A673 (cell line): ENCODE measurements at places on chromosomes 16 and 17.

- no peak for DNase-seq
These were observed 4.3 kb downstream of the RNF43 start for GRCh38 chr17:58412961-58413586.

- DNase-seq = no peak
These were observed 31.8 kb downstream of the PITPNM3 start for GRCh38 chr17:6524520-6524919.

- peak; percentile 88 for DNase-seq
These were observed 55.9 kb upstream of the ADCY7 start for GRCh38 chr16:50210266-50211038.

DNA sequence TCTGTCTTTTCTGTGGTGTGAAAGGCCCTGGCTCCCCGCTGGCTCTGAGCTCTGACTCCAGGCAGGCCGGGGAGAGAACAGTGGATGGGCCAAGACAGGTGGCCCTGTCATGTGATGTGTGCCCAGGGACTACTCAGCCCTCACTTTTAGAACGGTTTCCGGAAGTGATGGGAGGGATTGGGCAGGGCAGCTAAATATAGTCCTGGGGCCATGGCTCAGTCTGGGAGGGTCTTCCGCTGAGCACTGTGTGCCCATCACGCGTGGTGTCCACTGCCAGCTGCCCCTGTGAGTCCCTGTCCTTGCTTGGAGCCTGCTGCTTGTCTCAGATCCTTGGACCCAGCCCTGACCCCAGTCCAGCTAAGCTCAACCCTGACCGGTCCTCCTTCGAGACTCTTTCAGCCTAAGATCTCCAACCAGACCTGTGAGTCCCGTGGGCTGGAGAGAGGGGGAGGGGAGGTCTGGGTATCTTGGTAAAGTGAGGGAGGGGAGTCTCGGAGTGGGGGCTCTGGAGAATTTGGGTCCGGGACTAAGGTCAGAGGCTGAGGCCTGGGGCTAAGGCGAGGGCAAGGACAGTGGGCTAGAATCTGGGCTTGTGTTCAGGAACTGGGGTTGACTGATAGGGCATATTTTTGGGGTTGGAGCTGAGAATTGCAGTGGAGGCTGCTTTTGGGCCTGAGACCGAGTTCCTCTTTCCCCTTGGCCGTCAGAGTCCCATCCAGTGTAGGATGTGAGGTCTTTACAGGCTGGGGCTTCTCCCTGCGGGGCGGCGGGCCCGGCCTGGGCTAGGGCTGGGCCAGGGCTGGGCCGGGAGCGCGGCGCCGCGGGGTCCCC lies at the start of gene TRIM72:
Gene TRIM72 (plus strand): TSS at position 243 of the 831 bp plus-strand sequence. CDS start 620 bp downstream, outside the sequence.
- DNase-seq = no peak

DNA sequence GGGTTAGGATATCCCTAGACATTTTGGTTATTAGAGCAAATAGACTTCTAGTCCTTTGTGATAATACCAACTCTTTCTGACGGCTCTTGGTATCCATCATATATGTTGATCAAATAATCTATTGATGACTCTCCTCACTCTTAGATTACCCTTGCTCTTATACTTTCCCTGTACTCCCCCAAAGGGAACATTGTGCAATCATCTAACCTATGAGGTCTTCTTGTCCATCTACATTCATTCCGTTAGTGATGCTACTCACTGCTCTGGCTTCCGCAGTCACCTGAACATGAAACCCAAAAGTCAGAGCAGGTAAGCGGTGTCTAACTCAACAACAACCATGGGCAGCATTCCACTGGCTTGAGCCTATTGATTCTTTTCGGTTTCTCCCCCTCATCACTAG lies 223.7 kb upstream of the SALL1 start:
- no peak for DNase-seq

- peak; percentile 38 for DNase-seq
These were observed 4.0 kb upstream of the SCRN2 start for GRCh38 chr17:47844814-47845715.

GRCh38 chr17:45715787-45716186 lies 68.3 kb upstream of the CRHR1 start:
- no peak for DNase-seq

DNA sequence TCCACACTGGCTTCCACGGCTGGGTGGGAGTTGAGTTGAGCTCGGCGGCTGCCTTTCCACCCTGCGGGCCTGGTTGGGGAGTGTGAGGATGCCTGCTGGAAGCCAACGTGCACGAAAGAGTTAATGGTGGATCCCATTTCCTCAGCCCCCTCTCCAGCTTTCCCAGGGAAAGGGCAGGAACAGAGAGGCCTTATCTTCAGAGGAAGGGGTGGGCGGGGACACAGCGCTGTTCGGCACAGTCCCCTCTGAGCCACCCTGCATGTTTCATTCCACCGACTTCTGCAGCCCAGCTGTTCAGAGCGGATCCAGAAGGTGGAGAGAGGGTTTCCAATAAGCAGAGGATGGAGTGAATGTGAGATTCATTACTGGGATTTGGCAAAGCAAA lies 295.3 kb downstream of the SEC14L1 start:
- DNase-seq = peak; percentile 75

DNA sequence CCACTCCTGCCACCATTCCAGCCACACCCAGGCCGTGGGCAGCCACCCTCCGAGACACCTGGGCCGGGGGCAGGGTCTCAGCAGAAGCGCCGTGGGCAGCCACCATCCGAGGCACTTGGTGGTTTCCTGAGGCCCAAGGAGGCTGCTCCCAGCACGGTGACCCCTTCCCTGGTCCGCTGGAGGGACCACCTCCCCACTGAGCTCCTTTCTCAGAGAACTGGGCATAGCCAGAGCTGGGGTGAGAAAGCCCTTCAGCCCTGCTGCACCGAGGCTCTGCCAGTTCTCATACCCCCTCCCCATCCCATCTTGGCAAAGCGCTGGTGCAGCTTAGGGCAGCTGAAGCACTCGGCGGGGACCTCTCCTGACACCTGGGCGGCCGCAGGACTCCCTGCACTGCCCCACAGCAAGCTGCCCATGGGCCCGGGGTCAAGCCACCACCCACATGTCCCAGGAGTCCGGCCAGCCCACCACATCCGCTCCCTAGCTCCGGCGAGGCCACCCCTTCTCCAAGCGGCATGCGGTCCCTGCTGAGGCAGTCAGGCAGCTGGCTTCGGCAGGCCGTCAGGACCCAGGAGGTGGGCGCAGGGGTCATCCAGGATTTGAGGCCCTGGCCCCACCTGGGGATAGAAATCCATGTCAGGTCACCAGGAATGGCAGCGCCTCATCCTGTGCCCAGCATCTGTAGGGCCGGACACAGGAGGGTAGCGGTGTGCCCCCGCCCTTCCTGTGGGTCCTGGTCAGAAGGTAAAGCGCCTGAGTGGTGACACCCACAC lies 1.3 kb upstream of the CYBA start:
- no peak for DNase-seq

- peak; percentile 33 for DNase-seq
These were observed 13.4 kb downstream of the FBF1 start for GRCh38 chr17:75927286-75927922.

DNA sequence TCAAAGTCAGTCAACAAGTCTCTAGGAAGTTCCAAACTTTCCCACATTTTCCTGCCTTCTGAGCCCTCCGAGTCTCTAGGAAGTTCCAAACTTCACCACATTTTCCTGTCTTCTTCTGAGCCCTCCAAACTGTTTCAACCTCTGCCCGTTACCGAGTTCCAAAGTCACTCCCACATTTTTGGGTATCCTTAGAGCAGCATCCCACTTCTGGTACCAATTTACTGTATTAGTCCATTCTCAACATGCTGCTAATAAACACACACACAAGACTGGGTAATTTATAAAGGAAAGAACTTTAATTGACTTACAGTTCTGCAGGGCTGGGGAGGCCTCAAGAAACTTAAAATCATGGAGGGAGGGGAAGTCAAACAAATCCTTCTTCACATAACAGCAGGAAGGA lies 169.0 kb upstream of the HS3ST3A1 start:
- no peak for DNase-seq

- peak; percentile 32 for DNase-seq
These were observed 74.1 kb downstream of the MYH11 start for GRCh38 chr16:15782573-15783365.

DNA sequence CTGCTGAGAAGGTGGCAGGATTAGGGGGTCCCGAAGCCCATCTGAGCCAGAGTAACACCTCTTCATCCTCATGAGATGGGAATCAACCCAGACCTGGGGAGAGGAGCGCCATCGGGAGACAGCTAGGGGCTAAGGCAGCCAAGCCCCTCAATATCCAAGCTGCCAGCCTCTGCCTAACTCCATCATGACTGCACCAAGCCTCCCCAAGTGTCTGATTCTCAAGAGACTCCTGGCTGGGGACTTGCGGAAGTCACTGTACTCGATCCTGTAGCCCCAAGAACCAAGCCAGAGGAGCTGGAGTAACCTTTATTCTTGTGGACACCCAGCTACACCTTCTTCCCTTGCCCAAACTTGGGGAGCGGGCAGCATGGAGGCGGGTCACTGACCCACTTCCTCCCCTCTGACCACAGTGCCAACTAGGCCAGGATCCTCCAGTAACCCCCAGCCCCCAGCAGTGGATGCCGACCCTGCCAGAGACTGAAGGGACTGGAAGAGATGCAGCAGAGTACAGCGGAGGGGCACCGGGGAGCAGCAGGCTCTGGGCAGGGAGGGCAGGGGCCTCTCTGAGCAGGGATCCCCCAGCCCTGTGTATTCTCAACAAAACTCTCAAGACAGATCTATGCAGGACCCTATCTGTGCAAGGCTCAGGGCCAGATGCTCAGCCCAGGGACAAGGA lies 13.3 kb downstream of the HDAC5 start:
- DNase-seq = no peak

DNA sequence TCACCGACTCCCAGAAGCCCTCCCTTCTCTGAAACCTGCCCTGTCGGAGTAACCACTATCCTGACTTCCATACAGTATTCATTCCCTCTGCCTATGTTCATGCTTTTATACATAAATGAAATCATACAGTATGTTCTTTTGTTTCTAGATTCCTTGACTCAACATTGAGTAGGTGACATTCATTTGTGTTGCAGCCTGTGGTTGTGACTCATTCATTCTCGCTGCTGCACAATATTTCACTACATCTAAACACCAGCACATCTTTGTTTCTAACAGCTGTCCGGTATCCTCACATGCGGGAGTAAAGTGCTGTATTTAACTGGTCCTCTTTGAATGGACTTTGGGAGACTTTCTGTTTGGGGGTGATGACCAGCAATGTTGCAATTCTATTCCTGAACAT lies 135.0 kb upstream of the FOXF1 start:
- no peak for DNase-seq

DNA sequence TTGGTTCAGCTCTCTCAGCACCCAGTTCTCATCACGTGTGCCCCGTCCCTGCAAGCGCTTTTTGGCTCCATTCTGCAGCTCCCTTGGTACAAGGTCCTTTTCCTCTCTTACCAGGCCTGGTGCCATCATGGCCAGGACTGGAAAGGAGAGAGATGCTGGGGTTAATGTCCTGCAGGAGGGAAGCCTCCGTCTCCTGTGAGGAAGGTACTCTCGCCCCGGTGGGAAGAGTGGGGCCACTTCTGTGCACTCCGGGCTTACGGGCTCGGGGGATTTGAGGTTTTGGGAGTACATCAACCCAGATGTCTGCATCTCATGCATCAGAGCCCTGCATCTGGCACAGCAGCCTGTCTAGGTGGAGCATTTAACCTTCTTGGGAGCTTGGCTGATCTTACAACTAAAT lies 10.1 kb downstream of the CTRB2 start:
- DNase-seq = no peak

- no peak for DNase-seq
These were observed 159.1 kb downstream of the CDH11 start for GRCh38 chr16:64962786-64963185.

- DNase-seq = peak; percentile 73
These were observed 151.1 kb upstream of the GSE1 start for GRCh38 chr16:85461814-85462713.

GRCh38 chr16:29986231-29986630 lies 9.2 kb downstream of the HIRIP3 start:
- DNase-seq = no peak
